ENCODE measurements at places on chromosomes 4 and X. TPM values are rescaled to one million over a fixed set of nuclear protein-coding genes. Genes with fewer than 3 reads are reported as not detected.

The STK26 gene
- total RNA-seq, result 18.8 TPM

The STS gene
- 2.6 TPM for total RNA-seq

DNA sequence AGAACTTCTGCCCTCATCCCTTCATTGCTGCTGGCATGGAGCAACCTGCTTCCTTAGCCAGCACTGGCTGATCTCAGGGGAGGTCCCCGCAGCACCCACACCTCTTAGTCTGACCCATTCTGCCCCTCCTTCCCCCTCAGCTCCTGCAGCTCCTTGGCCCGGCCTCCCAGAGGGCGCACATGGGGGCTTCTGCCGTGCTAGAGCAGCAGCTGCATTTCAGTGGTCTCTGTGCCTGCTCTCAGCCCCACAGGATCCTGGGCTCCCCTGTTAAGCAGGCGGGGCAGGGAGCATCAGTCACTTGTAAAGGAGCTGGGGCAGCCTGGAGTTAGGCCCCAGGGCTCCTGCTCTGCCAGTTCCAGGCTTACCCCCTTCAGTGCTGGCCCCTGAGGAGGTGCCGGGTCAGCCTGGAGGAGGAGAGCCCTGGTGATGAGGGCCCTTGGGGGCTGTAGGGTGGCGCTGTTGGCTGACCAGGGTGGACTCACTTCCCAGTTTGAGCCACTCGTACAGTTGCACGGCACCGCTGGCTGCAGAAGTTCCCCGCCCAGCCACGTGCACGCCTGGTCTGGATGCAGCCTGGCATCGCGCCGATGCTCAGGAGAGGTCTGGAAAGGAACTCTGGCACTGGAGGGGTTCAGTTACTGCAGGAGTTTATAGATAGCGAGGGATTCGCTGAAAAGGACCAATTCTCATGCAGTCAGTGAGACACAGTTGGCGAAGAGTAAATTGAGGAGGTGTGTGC lies 85.1 kb upstream of the PSAPL1 start:
- no peak for DNase-seq

DNA sequence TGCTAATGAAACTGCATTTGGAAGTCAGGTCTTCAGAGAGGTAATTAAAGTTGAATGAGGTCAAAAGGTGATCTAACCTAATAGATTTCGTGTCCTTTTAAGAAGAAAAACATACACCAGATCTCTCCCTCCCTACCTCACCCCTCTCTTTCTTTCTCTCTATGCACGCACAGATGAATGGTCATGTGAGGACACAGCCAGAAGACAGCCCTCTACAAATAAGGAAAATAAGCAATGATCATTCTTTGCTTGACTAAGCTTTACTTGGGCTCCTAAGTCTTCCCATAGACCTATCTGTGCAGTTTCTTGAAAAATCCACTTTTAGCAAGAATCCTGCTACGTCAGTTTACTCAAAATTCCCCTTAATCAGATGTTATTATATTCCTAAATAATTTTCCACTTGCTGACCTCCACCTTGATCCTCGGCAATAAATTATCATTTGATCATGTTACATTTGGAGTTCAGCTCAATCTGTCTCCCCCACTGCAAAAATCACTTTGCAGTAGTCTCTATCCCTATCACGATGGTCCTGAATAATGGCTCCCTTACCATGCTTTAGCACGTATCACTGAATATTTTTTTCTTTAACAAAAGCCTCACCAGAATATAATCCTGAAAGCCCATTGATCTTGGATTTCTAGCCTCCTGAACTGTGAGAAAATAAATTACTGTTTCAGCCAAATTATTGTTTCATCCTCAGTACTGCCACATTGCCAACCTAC lies 527.3 kb downstream of the GABRG1 start:
- no peak for DNase-seq

Measured in HT-29 (cell line).